Omental fat pad (tissue), 4 donors: ENCODE measurements at places on chromosomes 12 and 14. TPM values are rescaled to one million over a fixed set of nuclear protein-coding genes. Genes with fewer than 3 reads are reported as not detected.

The CLEC9A gene
- 0.63 TPM for total RNA-seq

The CHFR gene
- 30.6 TPM for total RNA-seq

The SYNJ2BP gene
- 19.6 TPM for total RNA-seq

The GPX2 gene
- total RNA-seq: not detected

GRCh38 chr14:86057018-86057667 is 527.2 kb downstream of the FLRT2 start:
- DNase-seq: no peak

DNA sequence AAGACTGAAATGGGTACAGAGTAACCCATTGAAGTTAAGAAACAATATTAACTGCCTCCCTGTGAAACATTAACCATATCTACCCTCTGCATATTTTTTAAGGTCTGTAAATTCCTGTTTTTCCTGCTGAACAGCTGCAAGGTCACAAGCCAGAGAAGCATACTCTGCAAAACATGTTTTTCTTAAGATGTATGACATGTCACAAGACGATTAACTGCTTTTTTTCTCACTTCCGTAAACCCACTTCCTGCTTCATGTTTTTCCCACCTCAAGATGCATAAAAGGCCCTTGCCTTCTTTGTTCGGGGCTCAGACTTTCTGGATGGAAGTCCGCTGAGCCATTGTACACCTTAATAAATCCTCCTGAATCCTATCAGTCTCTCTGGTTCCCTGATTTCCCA is 504.7 kb upstream of the MIS18BP1 start:
- DNase-seq: no peak

DNA sequence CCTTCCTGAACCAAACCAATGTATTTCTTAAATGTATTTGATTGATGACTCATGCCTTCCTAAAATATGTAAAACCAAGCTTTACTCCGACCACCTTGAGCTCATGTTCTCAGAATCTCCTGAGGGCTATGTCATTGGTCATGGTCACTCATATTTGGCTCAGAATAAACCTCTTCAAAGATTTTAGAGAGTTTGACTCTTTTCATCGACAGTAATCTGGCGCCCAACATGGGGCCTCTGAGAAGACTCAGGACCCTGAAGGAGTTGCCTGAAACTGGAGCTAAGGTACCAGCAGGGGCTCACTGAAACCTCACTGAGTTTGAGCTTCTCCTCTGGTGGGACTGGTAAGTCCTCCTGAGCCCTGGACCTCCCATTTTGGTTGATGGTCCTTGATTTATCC is 17.2 kb upstream of the PSMC1 start:
- DNase-seq: no peak
